Activated CD8-positive, alpha-beta memory T cell treated with anti-CD3 and anti-CD28 coated beads for 1 hour (primary cell): ENCODE measurements at places on chromosomes 2 and 18.

DNA sequence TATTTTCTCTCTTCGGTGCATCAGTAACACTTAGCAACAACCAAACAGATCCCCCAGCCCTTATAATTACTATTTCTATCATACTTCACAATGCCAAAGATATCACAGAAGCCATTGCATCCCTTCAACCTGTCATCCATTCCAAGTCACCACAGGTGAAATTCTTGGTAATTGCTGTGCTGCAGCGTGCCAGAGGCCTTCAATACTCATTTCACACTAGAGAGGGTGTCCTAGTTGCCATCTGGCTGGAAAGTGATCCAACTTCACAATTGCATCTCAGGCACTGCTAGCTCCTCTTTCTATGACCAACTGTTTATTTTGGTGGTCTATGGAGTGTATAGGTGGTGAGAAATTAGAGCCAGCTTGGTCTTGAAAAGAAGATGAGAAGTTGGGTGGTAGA lies 131.2 kb downstream of the NUP35 start:
- DNase-seq: no peak

DNA sequence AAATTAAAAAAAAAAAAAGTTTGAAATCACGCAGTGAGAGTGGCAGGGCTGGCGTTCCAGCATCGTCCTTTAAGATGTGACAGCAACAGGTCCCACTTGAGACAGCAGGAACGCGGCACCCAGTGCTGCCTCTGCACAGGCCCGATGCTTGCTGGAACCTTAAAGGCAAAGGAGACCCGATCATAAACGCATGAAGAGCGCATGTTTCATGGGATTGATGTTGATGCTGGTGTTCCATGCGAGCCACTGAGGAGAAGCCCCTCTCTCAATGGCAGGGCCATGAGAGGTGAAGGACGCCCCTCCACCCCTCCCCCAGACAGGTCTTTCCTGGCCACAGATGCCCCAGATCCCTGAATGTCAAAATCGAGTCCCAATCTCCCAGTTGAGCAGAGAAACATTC lies 17.9 kb upstream of the ALPI start:
- no peak for DNase-seq

GRCh38 chr18:50099725-50100407 lies 95.1 kb downstream of the MYO5B start:
- no peak for DNase-seq

- DNase-seq: no peak
These were observed 22.9 kb downstream of the ZNF532 start for GRCh38 chr18:58887613-58887963.

DNA sequence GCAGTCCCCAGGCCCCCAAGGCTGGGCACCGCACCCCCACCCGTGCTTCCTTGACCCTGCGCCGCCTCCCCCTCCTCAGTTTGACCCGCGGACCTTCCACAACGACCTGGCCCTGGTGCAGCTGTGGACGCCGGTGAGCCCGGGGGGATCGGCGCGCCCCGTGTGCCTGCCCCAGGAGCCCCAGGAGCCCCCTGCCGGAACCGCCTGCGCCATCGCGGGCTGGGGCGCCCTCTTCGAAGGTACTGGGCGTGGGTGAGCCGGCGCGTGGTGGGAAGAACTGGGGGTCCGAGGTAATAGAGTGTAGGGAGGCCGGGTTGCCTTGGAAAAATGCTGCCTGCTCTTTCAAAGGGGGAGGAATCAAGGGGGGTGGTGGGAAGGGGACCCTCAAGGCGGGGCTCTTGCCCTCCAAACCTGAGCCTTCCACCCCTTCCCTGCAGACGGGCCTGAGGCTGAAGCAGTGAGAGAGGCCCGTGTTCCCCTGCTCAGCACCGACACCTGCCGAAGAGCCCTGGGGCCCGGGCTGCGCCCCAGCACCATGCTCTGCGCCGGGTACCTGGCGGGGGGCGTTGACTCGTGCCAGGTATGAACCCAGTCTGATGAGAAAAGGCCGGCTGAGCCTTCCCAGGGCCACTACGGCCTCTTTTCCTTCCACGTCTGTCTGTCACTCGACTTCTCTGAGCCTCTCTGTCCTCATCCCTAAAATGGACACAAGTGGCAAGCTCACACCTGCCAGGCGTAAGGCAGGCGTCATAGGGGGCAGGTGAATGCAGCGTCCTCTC lies 2.6 kb downstream of the PRSS56 start:
- no peak for DNase-seq
